ENCODE measurements at places on chromosomes 5 and 9.

- DNase-seq: no peak
These were observed 3.0 kb upstream of the PCDH1 start for GRCh38 chr5:141880961-141881801.

GRCh38 chr9:136083558-136084062 lies 11.5 kb downstream of the NACC2 start:
- no peak for DNase-seq

DNA sequence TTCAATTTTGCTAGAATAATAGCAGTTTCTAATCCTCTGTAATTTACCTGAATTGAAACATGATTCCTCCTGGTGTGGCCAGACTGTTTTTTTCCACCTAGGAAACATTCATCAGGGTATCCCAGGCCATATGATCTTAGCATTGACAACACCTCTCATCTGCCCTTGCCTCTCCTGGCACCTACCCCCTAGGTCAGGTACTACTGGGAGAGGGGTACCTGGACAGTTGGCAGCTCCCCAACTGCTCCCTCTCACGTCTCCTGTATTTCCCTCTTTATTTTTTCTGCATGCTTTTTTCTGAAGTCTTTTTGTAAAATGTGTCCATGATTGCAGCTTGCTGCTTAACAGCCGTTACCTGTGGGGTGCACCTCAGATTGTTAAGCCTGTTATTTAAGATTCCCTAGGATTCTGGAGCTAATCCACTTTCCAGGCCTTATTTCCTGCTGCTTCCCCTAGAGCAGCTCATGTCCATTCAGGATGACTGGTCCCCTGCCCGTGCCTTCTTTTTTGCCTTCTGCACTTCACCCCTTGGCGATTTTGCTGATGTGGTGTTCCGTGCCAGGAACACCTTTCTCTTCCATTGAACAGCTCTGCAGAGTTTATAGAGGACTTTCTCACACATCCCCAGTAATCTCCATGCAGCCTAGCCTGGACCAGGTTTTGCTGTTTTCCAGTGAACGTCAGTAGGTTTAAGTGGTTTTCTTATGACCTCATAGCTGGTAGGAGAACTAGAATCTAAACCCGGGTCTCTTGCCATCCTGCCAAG lies 33.6 kb downstream of the SNX30 start:
- DNase-seq: no peak

DNA sequence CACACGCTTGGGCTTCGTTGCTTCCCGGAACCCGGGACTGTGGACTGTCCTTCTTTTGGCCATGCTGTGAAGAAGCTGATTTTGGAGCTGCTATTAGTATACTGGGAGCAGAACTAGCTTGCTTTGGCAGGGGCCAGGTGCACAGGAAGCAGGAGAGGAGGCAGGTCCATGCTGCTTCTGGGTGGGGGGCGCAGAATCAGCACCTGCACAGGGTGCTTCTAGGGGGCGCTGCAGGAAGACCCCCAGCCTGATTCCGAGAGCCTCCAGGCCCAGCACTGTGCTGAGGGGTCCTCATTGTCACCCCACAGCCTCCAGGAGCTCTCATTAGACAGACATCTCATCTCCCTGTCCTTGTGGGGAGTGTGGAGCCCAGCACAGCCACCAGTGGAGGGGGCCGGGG lies 252.6 kb upstream of the IRX4 start:
- DNase-seq: no peak

DNA sequence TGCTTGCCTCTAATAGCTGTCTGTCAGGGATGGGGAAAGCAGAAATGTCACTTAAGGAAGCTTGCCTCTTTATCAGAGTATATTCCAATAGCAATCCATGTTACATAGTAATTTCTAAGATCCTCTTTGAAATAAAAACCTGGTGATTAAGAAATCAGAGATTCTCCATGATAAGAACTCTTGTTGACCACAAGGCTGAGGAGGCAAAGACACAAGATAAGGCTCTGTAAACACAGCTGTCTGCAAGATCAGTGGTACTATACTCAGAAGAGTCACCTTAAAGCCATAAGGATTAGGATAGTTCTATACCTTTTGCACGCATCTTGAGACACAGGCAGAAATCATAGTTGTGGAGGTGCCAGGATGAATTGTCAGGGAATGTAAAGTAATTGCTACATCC lies 40.3 kb downstream of the HEXB start:
- DNase-seq: no peak

DNA sequence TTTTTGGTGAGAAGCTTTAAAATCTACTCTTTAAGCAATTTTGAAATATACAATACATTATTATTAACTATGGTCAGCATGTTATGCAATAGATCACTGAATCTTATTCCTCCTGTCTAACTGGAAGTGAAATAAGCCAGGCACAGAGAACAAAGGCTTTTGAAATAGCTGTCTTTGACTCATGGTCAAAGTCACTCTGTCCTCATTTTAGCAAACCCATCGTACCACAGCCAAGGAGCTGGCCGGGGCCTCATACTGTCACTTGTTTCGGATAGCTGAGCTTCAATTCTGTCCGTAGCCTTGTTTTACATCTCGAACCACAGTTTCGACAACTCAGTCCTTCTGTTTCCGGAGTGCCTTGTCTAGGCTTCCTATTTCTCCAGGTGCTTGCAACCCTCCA lies 19.2 kb downstream of the ADCY2 start:
- DNase-seq: no peak

- no peak for DNase-seq
These were observed 94.3 kb upstream of the MAMDC2 start for GRCh38 chr9:69949396-69949795.

DNA sequence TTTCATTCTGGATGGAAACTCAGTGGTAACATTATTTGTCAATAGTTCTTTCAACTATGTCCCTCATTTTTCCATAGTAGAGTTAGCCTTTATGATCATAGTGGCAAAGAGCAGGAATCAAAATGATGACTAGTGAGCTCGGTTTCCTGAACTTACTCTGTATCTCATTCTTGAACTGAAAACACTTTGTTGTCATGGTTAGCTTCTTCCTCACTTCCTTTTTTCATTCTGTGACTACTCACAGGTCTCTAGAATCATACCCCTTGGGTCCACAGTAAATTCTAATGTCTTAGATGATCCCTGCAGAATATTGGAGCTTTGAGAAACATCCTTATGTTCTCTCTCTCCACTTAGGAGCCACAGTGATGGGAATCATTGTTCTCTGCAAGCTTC lies 29.4 kb upstream of the RECK start:
- no peak for DNase-seq

- DNase-seq: no peak
These were observed 8.1 kb upstream of the MARCOL start for GRCh38 chr5:148230240-148230639.

DNA sequence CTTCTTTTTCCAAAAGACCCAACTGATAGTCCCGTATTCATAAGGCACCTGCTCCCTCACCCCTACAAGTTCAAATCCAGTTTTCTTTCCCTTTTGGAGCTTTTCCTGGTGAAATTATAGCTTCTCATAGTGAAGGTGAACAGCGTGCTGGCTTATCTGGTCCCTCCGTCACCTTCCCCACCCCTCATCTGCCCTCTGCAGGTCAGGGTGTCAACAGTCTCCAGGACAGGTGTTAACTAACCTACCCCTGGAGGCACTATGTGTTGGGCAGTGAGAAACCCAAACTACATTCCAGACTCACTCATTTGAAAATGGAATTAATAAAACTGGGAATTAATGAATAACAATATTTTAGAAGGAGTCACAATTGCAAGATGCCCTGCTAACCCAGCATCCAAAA lies 109.0 kb upstream of the TAS2R1 start:
- DNase-seq: no peak

- DNase-seq: no peak
These were observed 200.4 kb downstream of the LRRC70 start for GRCh38 chr5:62779010-62779422.

DNA sequence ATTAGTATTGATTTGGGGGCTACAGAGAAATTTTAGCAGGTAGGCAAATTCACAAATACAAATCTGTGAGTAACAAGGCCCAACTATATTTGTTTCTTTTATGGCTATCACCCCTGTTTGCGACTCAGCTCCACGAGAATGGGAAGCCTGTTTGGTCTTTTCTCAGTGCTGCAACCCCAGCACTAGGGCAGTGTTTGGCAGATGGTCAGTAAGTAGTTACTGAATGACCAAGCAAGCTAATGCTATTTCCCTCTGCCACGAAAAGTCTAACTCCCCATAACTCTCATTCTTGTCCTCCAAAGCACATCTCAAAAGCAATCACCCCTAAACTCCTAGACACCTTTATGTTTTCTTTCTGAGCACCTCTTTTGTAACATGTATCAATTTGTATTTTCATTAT lies 245.6 kb downstream of the DNAH5 start:
- no peak for DNase-seq

DNA sequence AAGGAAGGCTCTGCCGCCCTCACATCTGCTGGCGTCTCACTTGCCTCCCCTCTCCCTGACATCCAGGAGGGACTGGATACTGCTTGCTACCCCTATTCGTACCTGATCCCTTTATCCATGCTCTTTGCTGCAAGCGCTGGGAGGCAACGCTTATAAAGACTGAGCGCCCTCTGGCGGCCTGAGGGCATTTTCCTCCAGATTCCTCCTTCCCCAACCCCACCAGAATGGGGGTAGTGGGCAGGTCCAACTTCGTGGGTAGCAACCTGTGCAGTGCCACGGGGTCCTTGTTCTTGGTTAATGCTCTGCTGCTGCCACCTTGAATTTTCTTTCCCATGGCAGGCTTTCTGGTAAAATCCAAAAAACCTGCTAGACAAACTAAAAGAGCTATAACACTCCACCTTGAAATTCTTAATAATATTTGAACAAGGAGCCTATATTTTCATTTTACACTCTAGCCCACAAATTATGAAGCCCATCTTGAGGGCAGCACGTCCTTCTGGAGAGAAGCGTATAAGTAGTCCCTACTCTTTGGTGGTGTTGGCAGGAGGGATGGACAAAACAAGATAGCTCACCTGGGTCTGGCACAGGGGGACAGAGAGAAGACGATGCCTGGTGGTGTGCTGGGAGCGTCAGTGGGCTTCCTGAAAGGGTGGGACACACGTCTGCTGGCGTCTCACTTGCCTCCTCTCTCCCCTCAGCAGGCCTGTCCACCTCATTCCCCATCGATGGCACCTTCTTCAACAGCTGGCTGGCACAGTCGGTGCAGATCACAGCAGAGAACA lies 52.5 kb downstream of the JADE2 start:
- no peak for DNase-seq

- DNase-seq: no peak
These were observed 79.5 kb upstream of the FAM169A start for GRCh38 chr5:74945561-74946165.

DNA sequence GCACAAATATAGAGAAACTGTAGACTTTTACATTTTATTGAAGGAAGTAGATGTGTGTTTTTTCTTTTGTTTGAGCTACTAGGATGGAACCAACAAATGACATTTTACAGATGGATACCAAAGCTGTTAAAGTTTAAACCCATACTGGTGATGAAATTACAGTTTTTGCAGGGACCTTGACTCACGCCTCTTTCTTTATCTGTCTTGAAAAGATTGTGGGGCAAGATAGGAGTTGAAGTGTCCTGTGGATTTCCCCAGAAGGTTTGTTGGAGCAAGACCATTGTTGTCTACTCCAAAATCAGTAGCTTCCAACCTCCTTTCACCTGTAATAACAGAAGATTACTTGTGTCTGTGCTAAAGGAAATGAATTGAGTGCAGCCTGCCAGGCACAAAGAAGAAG lies 4.1 kb upstream of the C5orf63 start:
- no peak for DNase-seq

- no peak for DNase-seq
These were observed 50.3 kb upstream of the VPS13A start for GRCh38 chr9:77127071-77127470.

GRCh38 chr5:140547508-140548299 lies at the start of gene EIF4EBP3:
EIF4EBP3 (plus strand) TSS chr5:140547662; CDS start chr5:140547738, 76 bp downstream.
- DNase-seq: no peak

- DNase-seq: no peak
These were observed 125.6 kb downstream of the NXNL2 start for GRCh38 chr9:88660611-88661010.

DNA sequence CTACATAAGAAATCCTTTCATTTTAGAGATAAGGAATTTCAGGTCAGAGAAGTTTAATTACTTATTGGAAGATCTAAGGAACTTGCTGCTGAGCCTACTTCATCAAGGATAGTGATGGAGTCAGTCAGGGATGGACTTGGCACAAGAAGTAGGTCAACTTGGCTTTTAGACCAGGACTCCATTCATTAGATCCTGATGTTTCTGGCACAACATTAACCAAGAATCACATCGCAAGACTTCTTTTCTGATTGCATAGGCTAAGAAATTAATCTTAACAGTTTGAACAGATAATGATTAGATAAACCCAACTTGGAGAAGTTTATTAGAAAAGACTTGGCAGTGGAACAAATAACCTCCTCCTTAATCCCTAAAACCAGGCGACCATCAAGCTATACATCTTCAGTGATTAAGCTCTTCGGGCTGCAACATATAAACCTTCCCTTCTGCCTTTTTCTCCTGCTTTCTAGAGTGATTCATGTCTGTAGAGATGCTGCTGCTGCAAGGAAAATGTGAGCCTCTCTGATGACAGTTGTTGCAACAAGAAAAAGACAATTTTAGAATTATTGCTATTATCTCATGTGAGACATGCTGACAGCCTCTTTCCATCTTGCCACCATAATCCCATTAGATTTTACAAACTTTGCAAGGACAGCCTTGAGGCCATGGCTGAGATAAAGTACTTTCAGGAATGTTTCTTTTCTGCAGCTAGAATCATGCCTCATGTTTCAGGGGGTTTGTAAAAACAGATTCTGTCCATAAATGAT lies 207.9 kb upstream of the SLC27A6 start:
- DNase-seq: no peak

DNA sequence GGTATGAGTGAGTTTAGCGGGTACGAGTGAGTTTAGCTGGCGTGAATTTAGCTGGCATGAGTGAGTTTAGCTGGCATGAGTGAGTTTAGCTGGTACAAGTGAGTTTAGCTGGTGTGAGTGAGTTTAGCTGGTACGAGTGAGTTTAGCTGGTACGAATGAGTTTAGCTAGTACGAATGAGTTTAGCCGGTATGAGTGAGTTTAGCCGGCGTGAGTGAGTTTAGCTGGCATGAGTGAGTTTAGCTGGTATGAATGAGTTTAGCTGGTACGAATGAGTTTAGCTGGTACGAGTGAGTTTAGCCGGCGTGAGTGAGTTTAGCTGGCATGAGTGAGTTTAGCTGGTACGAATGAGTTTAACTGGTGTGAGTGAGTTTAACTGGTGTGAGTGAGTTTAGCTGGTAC lies 41.0 kb downstream of the PNPLA7 start:
- DNase-seq: no peak

DNA sequence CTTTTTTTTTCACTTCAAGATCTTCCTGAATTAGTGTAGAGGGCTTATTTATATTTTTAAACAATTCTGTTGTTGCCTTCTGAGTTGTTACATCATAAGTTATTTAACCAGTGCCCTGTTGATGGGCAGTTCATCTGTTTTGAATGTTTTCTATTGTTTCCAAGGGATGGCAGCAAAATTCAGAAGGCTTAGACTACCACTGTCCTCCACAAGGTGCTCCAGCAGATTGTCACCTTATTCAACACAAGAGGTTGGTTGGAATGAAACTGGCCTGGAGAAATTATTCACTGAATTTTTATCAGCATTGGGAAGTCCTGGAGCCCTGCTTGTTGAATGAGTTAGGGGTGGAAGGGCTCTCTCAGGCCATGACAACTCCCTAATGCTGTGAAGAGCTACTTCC lies 1.3 kb upstream of the KLHL9 start:
- DNase-seq: no peak

All from cortex of kidney (tissue), 1 donor.